ENCODE measurements at places on chromosomes 5 and 9.

- no peak for DNase-seq
These were observed 3.7 kb downstream of the SYK start for GRCh38 chr9:90805006-90805996.

- no peak for DNase-seq
These were observed 514.8 kb downstream of the RAB3C start for GRCh38 chr5:59097712-59098111.

- DNase-seq: no peak
These were observed 58.1 kb downstream of the ICE1 start for GRCh38 chr5:5480481-5481111.

GRCh38 chr9:26975728-26976707, 19.8 kb downstream of the IFT74 start:
- DNase-seq: no peak

DNA sequence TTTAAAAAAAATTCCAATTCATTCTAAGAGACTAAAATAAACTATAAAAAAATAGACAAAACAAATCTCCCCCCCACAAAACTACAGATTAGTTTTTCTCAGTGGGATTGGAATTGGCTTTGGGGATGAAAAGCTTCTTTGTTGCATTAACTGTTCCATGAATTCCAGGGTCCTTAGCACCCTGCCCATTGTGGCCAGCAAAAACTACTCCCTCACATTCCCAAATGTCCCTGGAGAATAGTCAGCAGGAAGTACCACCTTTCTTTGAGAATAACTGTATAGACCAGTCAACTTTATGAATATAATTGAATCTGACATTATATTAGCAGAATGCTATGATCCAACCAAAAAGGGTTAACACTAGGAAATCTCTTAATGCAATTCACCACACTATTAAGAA, 147.9 kb downstream of the LPAR1 start:
- DNase-seq: no peak

- DNase-seq: no peak
These were observed 68.4 kb downstream of the CAST start for GRCh38 chr5:96730586-96730985.

GRCh38 chr5:146890066-146890465, 11.5 kb upstream of the PPP2R2B start:
- DNase-seq: no peak

GRCh38 chr5:138354926-138355378, 2.5 kb downstream of the KDM3B start:
- no peak for DNase-seq

DNA sequence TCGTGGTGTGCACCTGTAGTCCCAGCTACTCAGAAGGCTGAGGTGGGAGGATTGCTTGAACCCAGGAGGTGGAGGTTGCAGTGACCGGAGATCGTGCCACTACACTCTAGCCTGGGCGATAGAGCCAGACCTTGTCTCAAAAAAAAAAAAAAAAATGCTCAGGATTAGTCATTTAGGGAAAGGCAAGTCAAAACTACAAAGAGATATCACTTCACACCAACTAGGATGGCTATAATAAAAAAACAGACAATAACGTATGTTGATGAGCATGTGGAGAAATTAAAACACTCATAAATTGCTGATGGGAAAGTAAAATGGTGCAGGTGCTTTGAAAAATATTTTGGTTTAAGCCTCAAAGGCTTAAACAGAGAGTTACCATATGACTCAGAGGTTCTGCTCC, 6.3 kb upstream of the ANKRD34B start:
- DNase-seq: no peak

DNA sequence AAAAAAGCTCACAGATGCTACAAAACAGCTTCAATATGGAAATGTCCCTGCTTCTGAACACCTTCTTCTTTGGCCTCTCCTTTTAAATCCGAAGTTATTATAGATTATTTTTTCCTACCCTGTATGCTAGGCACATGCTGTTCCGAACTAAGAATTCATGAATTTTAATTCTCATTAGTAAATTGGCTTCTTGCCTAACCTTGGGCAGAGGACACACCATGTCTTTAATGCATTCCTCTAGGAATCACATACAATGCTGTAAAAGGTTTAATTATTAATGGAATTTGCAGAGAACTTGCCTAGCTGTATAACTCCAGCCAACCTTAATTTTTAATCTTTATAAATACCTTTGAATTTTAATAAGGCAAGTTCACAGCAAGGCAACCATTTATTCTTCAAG, 234.4 kb downstream of the NTRK2 start:
- DNase-seq: no peak

GRCh38 chr9:114033397-114034103, 44.5 kb downstream of the AMBP start:
- no peak for DNase-seq

- no peak for DNase-seq
These were observed 1464.7 kb downstream of the EFNA5 start for GRCh38 chr5:106205916-106206571.

DNA sequence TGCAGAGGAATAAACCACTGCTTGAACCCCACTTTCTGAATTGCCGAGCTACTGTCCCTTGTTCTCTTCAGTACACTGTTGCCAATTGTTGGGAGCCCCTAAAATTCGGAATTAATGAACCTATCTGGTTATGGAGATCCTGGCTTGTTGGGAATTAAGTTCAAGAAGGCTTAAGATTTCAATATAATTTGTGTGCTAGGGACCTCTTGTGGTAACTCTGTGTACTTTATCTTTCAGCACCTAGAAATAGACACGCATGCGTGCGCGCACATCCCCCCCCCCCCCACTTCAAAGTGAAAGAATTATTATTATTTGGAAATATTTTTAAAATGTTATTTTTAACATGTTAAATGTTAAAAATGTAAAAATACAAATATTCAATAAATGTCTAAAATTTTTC, 53.3 kb upstream of the FAM169A start:
- no peak for DNase-seq

DNA sequence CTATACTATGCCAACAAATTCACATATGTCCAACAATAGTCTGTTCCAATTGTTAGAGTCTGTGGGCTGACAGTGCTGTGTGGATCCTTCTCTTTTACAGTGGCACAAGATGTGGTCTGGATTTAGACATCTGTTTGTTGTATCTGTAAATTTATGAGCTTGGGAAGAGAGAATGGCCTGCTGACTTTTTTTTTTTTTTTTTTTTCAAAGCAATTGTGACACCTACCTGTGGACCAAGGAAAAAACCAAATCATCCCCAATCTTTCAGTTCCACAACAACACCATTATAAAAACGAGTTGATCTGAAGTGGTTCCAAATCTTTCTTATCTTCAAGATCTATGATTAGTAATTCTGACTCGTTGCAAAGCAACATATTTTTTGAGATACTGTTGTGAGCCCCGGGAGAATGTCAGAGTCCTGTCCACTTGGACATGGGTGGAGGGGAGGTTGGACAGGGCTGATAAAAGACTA, 4.9 kb downstream of the IRX2 start:
- no peak for DNase-seq

GRCh38 chr5:115770466-115770865, 46.0 kb downstream of the CDO1 start:
- DNase-seq: no peak

DNA sequence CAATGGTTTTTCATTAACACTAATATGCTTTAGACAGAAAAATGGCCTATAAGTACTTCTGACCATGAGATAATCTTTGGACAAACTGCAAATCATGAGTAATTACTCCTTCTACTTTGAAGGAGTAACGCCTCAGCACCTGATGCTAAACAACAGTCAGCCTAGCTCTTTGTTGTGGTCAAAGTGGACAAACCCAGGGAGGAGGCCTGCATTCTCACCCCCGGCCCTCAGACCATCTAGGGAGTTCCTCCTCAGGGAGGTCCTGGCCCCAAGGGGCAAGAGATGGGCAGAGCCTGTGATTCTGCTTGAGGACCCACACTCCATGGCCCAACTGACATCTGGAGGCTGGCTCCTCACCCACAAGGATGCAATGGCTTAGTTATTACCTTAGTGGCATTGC, 48.2 kb upstream of the ANGPTL2 start:
- DNase-seq: no peak
